Omental fat pad (tissue), 4 donors: ENCODE measurements at places on chromosomes 5 and 9.
A peak's percentile ranks its signal among the peaks of the same experiment; 100 is the strongest.

DNA sequence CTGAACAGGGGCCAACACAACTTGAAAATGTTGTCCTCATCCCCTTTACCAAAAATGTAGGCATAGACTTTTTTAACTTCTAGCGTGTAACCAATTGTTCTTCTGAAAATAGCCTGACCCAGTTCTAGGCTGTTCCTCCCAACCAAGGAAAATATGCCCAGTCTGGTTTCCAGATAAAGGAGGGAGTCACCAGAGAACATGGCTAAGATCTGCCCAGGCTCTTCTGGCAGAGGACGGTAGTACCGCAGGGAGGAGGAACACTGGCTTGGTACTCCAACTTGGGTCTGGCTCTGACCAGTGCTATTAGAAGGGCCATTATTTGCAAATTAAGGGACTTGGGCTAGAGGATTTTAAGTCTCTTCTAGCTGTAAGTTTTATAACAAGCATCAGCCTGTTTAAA is 63.1 kb downstream of the GRAMD2B start:
- no peak for DNase-seq

- peak; percentile 56 for DNase-seq
Observed at GRCh38 chr5:76641514-76642120, 18.4 kb upstream of the F2RL2 start.

GRCh38 chr5:79122973-79123372 is 11.4 kb downstream of the BHMT start:
- no peak for DNase-seq

DNA sequence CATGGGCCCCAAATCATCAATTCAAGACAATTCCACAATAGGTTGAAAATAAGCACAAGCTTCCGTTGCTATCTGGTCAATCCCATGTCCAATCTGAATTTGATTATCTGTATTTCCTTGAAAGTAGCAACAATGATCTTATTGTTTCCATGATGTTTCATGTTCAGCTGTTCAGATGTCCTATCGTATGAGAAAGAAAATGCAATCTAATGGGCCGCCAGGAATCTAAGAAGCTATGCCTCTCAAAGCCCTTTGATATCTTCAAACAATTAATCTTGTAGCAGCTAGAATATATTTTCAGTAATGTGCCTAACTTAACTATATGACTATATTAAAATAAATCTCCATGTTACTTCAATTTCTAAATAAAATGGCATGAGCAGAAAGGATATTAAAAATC is 32.1 kb upstream of the ALDOB start:
- no peak for DNase-seq

- no peak for DNase-seq
Observed at GRCh38 chr5:9624196-9624947, 5.8 kb downstream of the TAS2R1 start.

GRCh38 chr5:141560151-141560550 is 58.6 kb downstream of the DIAPH1 start:
- DNase-seq: no peak

- no peak for DNase-seq
Observed at GRCh38 chr5:53337827-53338226, 142.6 kb upstream of the FST start.

- DNase-seq: no peak
Observed at GRCh38 chr5:8366266-8366665, 497.3 kb downstream of the MTRR start.

- DNase-seq: no peak
Observed at GRCh38 chr5:118392491-118392890, 595.9 kb downstream of the DTWD2 start.

GRCh38 chr5:117041926-117042595 is 467.4 kb upstream of the SEMA6A start:
- no peak for DNase-seq

DNA sequence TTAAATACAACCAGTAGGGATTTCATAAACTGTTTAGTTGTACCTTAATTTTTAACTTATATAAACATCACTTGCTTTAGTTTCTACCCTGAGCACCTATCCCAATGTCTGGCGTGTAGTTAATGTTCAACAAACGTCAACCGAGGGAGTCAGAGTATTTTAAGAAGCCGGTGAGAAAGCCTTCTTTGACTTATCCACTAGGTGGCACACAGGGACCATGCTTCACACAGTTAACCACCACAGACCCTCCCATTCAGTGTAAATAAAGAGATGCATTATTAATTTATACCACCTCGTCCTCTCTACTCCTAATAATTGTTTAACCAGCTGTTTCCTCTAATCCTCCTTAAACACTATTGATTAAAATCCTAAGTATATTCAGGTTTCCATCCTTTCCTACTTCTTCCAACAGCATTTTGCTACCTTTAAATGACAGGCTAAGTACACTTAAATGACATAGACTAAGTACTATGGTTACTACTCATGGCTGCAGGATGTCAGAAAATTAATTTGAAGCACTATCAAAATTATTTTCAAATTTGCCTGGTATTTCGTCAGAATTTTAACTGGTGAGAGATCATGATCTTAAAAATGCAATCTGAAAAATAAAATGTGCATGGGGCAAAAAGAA is 2.3 kb downstream of the HAPLN1 start:
- no peak for DNase-seq

DNA sequence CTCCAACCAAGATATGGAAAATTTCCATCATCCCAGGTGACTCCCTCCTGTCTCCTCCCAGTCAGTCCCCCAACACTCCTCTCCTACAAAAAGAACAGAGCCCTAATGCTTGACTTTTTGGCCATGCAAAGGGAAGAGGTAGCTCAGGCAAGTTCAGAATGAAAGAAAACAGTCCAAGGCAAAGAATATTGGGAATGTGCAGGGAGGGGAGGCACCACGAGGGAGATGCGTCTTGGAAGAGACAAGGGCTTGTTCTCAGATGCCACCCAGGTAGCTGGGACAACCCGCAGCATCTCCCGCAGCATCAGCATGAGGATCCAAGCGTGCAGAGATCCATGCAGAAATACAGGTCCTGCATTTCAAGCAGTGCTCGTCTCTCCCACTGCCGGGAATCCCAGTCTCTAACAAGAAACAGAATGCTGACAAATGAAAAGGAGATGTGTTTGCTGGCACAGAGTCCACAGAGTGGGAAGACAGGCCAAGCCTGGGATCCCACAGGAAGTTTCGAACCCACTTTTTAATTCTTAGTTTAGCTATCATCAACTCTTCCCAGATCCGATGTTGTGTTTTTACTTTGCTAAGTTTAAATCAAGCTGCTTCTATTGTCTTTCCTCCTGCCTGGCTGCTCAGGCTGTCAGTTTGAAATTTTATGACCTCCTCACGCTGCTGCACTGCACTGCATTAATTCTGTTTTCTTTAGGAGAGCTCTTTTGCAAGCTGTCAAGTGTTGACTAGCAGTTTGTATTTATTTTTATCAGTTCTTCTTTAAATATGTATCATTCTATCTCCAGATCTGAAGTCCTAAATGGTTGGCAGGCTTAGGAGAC is 86.8 kb upstream of the OSMR start:
- DNase-seq: no peak

- DNase-seq: no peak
Observed at GRCh38 chr5:74441616-74442015, 198.9 kb downstream of the ENC1 start.

DNA sequence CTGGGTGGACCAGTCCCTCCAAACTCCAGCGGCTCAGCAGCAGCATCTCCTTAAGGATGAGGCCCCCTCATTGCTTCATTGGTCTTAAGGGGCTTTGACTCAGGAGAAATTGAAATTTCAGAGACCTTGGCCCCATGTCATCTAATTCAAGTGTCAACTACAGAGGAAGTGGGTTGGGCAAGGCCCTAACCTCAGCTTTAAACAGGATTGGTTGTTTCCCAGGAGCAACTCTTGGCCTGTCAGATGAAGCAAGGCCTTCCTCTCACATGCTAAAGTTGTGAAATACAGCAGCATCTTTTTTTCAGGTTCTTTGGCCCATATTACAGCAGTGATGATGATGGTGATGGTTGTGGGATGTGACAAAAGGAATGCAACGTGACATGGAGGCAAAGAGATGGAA is 348.3 kb downstream of the ICE1 start:
- DNase-seq: no peak

GRCh38 chr9:114396558-114397218 is 8.9 kb upstream of the AKNA start:
- no peak for DNase-seq

DNA sequence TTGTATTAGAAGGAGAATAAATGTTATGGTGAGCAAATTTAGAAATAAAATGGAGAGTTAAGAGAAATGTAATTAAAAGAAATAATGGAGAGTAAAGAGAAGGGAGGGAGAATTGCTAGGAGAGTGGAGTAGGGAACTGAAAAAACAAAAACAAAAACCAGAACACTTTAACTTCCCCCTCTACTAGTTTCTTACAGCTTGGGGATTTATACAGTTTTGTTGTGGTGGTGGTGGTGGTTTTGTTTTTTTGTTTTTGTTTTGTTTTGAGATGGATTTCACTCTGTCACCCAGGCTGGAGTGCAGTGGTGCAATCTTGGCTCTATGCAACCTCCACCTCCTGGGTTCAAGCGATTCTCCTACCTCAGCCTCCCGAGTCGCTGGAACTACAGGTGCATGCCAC is 322.4 kb downstream of the TMEM167A start:
- no peak for DNase-seq

DNA sequence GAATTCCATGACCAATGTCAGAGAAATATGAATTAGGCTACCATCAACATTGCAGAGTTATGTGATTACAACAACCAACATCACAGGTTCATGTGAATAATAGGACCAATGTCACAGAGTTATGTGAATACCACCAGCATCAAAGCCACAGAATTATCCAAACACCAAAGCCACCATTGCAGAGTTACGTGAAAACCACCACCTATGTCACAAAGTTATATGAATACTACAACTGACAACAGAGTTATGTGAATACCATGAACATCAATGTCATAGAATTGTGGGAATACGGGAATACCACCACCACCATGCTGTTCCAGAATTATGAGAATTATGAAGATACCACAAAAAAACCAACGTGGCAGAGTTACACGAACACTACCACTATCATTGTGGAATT is 64.8 kb downstream of the SHC3 start:
- no peak for DNase-seq

DNA sequence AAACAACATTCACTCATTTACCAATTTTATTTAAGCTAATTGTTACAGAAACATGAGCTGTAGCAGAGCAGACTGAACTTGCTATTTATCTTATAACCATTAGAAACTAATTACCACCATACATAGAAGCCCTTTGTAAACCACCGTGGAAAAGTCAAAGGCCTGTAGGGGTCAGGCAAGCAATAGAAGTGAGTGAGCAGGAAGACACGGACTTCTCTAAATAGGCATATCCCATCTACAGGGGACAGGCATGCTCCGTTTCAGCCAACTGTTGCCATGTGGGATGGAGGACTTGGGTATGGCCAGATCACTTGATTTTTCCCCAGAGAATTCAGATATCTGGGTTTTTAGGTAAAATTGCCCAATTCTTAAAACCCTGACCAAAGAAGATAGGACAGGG is 44.8 kb downstream of the PRRC1 start:
- DNase-seq: no peak

GRCh38 chr5:140220032-140220697 is 45.2 kb downstream of the CYSTM1 start:
- DNase-seq: no peak

DNA sequence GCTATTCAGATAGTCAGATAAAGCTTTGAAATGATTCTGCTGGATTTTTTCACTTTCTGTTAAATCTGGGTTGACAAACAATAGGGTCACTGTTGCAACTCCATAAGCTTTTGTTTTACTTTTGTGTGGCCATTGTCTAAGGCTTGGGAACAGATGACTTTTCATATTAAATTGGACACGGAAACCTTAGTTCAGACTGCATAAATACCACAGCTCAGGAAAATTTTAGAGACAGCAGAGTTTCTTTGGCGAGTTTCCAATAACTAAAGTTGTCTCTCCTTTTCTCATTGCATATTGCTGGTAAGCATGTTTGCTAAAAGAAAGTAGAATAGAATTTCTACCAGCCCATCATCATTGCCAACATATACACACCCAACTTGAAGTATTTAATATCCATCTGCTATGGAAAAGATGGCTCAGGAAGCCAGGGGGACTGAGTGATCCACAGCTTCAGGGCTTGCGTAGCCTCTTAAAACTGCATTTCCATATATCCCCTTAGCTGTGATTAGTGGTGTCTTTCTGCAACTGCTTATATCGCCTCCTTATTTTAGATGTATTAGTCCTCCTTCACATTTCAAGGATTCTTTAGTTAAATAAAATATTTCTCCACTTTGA is 168.2 kb downstream of the ARHGAP26 start:
- no peak for DNase-seq

DNA sequence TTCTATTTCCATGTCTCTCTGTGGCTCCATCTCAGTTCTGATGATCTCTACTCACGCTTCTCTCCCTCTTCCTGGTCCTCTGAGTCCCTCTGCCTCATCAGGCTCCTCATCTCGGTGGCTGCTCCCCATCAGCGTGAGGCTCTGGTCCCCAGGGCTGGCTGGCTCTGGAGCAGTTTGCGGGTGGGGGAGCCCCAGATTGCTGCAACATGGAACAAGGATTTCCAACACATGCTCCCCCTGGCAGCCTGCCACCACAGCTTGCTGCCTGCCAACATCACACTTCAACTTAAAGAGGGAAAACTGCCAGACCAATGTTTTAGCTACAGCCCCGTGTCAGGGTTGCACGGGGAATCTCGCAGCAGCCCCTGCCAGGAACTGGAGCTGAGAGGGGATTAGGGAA is 77.2 kb upstream of the NEK6 start:
- DNase-seq: no peak

GRCh38 chr5:179171251-179171815 is 111.2 kb downstream of the ZNF354C start:
- no peak for DNase-seq

DNA sequence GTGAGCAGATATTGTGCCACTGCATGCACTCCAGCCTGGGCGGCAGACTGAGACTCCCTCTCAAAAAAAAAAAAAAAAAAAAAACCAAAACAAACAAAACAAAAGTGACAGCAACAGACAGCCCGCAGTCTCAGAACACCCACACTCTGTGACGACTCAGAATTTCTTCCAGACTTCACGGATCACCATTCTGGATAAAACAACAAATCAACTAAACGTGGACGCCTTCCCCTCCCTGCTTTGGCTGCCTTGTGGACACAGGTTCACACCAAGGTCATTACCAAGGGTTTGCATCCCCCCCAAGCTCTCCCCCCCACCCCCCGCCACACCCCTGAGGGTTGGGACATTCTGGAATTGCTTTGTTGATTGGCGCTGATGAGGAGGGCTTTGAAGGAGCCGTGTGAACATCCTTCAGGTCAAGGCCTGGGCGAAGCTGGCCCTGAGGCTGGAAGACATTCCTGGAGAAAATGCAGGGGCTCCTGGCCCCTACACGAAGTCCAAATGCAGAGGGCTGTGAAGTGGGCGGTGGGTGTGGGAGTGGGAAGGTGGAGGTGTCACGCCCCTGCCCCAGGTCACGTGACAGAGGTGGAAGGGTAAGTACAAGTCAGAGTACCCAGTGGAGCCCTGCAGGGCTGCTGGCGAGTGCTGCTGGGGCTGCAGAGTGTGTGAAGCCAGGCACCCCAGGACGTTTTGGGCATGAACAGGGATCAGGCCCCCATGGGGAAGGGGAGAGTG is 10.1 kb downstream of the LCN10 start:
- no peak for DNase-seq

- DNase-seq: no peak
Observed at GRCh38 chr9:89961616-89962341, 357.0 kb downstream of the GADD45G start.

- no peak for DNase-seq
Observed at GRCh38 chr9:93577078-93577974, 942 bp downstream of the PHF2 start.

- no peak for DNase-seq
Observed at GRCh38 chr5:166068547-166069335, 2222.7 kb upstream of the WWC1 start.

- no peak for DNase-seq
Observed at GRCh38 chr9:17535176-17535575, 43.7 kb upstream of the SH3GL2 start.

GRCh38 chr5:64453405-64453804 is 52.4 kb upstream of the RGS7BP start:
- DNase-seq: no peak
